ENCODE measurements at places on chromosomes 13 and 19.

DNA sequence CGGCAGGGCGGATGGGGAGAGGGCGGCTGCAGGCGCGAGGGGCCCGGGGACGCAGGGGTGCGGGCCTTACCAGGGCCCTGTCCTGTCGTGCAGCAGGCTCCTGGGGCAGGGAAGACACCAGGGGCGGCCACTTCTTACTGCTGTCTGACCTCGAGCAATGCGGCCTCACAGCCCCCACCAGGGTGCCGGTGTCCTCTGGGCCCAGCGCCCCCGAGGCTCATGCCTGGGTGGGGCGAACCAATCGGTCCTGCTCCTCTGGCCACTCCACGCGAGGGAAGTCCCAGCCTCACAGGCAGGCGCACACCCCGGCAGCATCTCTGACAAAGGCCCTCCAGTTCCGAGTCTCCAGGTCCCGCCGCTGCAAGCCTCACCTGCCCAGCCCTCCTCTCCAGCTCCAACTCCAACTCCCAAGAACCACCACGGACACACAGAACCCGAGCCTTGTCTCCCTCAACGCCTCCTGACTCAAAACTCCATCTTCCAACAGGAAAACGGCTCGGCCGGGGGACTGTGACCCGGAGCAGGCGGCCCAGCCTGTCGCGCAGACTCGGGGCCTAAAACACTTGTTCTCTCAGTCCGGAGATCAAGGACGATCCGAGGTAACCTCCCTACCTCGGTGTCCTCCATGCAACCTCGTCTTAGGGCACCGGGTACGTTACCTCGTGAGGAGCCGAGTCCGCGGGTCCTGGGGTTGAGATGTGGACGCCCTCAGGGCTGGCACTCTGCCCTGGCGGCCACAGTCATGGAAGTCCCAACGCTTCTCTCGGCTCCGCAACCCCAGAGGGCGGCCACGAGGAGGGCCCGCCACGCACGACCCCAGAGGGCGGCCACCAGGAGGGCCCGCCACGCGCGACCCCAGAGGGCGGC lies 6.5 kb downstream of the FGF22 start:
- no peak for DNase-seq

GRCh38 chr19:8004723-8005513 lies 523 bp downstream of the ELAVL1 start:
- DNase-seq, result no peak

GRCh38 chr19:3029065-3029923 lies at the start of gene TLE2:
TLE2 (minus strand) TSS chr19:3029280; CDS start chr19:3028904, 376 bp downstream.
- no peak for DNase-seq

- peak; percentile 89 for DNase-seq
Observed at GRCh38 chr19:47296036-47296435, 13.6 kb upstream of the C5AR1 start.

DNA sequence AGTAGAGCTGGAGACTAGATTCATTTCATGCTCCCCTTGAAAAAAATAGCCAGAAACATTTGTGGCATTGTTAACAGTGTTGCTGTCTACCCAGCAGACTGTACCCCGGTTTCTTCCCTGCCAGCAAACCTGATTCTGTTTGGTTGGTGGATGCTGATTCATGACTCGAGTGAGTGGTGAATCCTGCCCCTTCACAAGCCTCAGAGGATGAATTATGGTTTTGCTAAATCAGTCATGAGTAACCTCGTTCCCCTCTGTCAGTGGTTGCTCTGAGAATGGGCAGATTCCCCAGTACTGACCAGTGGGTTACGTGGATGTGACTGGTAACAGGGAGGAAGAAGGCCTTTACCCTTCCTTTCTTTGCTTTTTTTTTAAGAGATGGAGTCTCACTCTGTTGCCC lies 10.1 kb downstream of the NLRP12 start:
- DNase-seq, result no peak

DNA sequence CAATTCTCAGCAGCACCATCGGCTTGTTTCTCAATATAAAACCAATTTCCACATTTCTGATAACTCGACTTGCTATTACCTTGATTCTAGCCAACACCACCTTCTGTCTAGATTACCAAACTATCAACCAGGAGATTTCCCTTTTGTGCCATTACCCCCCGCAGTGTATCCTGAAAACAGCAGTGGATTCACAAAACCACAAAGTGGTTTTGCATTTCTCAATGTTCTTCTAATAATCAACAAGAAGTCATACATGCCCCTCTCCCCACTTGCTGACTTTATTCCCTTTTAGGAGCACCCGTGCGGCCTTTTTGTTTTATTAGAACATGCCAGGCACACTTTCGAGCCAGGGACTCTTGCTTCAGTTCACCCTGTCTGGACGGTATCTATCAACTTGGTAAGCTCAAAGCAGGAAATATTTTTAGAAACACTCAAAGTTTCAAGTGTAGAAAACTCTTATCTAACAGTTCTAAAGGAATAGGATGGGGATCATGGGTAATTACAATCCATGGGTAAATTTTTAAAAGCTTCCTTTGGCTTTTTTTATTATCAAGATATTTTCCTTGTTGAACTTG lies 967.4 kb downstream of the EFNB2 start:
- no peak for DNase-seq

Measured in WERI-Rb-1 (cell line).